Small intestine (tissue), 16 donors: ENCODE measurements at places on chromosomes 4 and X. TPM values are rescaled to one million over a fixed set of nuclear protein-coding genes. Genes with fewer than 3 reads are reported as not detected.

DNA sequence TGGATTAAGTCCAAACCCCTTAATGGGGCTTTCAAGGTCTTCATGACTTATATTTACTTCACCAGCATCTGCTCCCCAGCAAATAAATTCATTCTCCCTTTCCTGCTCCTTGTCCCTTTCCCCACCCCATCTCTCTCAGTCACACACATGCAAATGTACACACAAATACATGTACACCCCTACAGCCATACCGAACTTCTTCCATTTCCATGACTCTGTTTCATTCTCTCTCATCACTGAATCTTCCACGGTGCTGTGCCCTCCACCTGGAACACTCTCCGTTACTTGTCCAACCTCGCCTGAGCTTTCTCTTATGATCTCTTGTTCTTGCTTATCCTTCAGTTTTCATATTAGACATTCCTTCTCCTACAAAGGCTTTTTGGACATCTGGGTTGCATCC, 22.0 kb upstream of the RPA4 start:
- H3K27ac ChIP-seq, result no peak overlapping the region
- H3K4me3 ChIP-seq, result no peak overlapping the region
- no peaks in the 10 kb centered on the region for H3K27me3 ChIP-seq
- no peaks in the 10 kb centered on the region for H3K4me1 ChIP-seq
- H3K36me3 ChIP-seq, result no peaks in the 10 kb centered on the region

DNA sequence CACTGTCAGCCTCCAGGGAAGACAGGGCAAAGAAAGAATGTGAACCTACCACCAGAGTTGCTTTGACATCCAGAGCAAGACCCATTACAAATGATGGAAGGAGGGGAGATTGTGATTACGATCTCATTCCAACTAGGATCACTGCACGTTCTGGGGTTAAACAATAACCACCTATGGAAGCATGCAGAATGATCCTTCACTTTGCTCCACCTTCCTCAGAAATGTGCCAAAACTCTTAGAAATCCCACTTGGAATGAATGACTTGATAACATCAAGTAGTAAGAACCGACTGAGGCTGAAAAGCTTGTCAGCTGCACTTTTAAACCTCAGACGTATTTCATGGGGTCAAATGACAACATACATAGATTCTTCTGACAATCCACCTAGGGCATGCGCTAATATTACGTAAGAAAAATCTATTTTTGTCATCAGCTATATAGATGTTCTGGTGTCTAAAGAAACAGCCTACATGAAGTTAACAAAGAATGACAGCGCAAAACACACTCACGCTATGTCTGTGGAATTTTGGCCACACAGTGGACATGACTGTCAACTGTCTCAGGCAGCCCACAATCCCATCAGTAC, 3.5 kb upstream of the STS start:
- no peaks in the 10 kb centered on the region for H3K36me3 ChIP-seq
- H3K4me3 ChIP-seq, result no peak overlapping the region
- no peak overlapping the region for H3K27ac ChIP-seq
- no peaks in the 10 kb centered on the region for H3K27me3 ChIP-seq
- peaks cover 2% of the 10 kb centered on the region for H3K4me1 ChIP-seq

DNA sequence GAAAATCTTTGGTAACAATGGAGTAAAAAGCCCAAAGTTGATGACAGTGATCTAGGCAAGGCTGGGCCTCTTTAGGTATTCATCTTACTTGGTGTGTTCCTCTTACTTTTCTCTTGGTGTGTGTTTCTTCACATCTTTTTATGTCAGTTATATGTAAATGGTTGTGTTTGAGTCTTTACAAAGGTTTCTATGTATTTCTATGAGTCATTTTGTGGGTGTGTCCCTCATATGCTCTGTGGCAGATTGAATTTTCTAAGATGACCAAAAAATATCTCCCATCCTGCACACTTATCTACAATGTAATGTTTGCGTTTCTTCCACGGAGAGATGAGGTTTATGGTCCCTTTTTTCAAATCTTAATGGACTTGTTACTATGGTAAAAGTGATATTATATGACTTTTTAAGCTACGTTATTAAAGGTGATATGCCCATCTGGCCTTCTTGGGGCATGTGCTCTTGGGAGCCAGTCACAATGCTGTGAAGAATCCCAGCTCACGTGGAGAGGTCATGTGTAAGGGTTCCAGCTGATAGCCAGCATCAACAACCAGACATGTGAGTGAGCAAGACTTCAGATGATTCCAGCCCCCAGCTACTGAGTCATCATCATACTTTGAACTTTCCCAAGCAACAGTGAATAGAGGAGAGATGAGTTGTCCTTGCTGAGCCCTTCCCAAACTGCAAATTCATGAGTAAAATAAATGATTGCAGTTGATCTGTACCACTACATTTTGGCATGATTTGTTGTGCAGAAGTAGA, 126.9 kb downstream of the CBLL2 start:
- no peak overlapping the region for H3K4me3 ChIP-seq
- no peaks in the 10 kb centered on the region for H3K4me1 ChIP-seq

DNA sequence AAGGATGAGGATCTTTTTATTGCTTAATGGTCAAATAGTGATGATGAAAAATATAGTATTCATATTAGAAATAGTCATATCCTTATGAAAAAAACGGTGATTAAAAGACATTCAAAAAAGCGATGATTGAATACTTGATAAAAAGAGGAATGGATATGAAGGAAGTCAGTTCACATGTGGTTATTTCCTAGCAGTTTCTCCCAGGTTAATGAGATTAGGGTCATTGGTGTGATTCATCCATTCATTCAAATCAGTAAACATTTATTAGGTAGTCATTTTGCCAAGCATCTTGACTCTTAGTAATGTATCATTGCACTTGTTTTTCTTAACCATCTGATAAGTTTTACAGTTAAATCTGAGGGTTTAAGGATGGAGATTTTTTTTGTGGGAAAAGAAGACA, 294.1 kb downstream of the ARHGAP24 start:
- H3K4me3 ChIP-seq, result no peak overlapping the region
- no peak for DNase-seq
- no peaks in the 10 kb centered on the region for H3K4me1 ChIP-seq
- H3K27me3 ChIP-seq, result no peaks in the 10 kb centered on the region
- H3K36me3 ChIP-seq, result no peaks in the 10 kb centered on the region

DNA sequence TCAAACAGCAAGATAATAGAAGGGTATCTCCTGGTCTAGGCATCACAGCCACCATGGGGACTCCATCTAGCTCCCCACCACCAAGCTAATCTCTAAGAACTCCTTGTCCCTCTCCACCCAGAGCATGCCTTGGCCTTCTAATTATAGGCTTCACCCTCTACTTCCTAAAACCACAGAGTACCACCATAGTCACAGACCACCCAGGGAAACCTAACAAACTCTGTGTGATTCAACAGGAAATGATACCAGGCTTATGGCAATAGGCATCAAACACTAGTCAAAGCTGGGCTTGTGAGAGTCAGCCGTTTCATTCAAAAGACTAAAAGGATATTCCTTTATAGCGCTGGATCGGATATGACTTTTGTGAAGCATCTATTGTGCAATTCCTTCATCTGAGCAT, 91.5 kb upstream of the NALF2 start:
- H3K4me3 ChIP-seq, result no peak overlapping the region
- no peaks in the 10 kb centered on the region for H3K27me3 ChIP-seq
- H3K27ac ChIP-seq, result no peak overlapping the region
- H3K4me1 ChIP-seq, result no peaks in the 10 kb centered on the region
- no peaks in the 10 kb centered on the region for H3K36me3 ChIP-seq
- DNase-seq, result no peak

GRCh38 chrX:72478853-72479252, 93.8 kb downstream of the HDAC8 start:
- peaks cover 2% of the 10 kb centered on the region for H3K36me3 ChIP-seq
- peak; percentile 20 for DNase-seq

DNA sequence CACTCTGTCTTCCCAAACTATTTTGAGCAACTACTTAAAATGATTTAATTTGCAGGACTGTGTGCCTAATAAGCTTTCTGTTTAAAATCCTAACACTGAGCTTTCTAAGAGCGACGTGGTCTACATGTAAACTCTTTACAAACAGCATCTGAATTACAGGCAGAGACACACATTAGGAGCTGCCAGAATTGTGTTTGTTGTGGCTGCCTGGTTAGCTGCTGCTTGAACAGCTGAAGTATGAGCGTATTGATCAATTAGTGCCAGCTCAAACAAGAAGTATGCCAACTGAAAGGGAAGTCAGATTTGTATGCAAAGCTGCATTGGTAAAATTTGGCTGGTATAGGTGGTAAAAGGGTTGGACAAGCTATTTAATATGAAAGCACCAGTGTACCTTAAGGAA, 384.4 kb downstream of the PCDH7 start:
- H3K4me1 ChIP-seq, result no peaks in the 10 kb centered on the region
- no peak overlapping the region for H3K4me3 ChIP-seq
- H3K27me3 ChIP-seq, result no peaks in the 10 kb centered on the region

GRCh38 chrX:135328421-135329005, 19.2 kb downstream of the ETDC start:
- DNase-seq, result no peak
- no peaks in the 10 kb centered on the region for H3K36me3 ChIP-seq
- no peak overlapping the region for H3K27ac ChIP-seq
- no peak overlapping the region for H3K4me3 ChIP-seq
- no peaks in the 10 kb centered on the region for H3K27me3 ChIP-seq

GRCh38 chr4:1204828-1205585, 32.6 kb upstream of the SPON2 start:
- no peaks in the 10 kb centered on the region for H3K27me3 ChIP-seq
- peak; percentile 97 for DNase-seq
- H3K27ac ChIP-seq, result peak overlapping the region; percentile 58
- H3K4me1 ChIP-seq, result peaks cover 5% of the 10 kb centered on the region
- peak overlapping the region; percentile 30 for H3K4me3 ChIP-seq
- H3K36me3 ChIP-seq, result no peaks in the 10 kb centered on the region

DNA sequence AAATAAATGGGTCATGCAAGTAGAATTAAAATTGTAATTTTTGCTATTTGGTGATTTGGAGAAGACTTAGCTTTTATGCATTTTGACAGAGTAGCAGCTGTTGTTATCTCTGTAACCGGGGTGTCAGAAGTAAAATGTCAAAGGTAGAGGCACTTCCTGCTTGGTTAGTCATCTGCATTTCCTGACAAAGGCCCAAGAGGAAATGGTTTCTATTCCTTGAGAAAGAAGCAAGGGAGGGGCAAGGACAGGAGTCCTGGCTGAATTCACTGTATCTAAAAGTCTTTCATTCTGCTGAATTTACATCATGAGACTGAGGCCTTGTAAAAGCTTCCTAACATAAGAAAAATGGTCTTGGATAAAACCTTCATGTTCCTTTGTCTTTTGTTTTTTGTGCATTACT, 550.9 kb upstream of the BOD1L1 start:
- H3K4me1 ChIP-seq, result peaks cover 12% of the 10 kb centered on the region
- DNase-seq, result peak; percentile 59
- H3K27me3 ChIP-seq, result no peaks in the 10 kb centered on the region
- H3K27ac ChIP-seq, result no peak overlapping the region
- no peak overlapping the region for H3K4me3 ChIP-seq

GRCh38 chrX:149903889-149904748, 23.1 kb downstream of the MAGEA8 start:
- H3K27ac ChIP-seq, result no peak overlapping the region
- no peaks in the 10 kb centered on the region for H3K36me3 ChIP-seq
- no peaks in the 10 kb centered on the region for H3K27me3 ChIP-seq

GRCh38 chr4:75745161-75745560, 20.8 kb downstream of the USO1 start:
- no peaks in the 10 kb centered on the region for H3K4me1 ChIP-seq
- H3K36me3 ChIP-seq, result peaks cover 3% of the 10 kb centered on the region

- no peak overlapping the region for H3K27ac ChIP-seq
- no peak for DNase-seq
- H3K4me1 ChIP-seq, result no peaks in the 10 kb centered on the region
- H3K36me3 ChIP-seq, result no peaks in the 10 kb centered on the region
Measured at GRCh38 chrX:118928151-118928550, 46.3 kb upstream of the LONRF3 start.

DNA sequence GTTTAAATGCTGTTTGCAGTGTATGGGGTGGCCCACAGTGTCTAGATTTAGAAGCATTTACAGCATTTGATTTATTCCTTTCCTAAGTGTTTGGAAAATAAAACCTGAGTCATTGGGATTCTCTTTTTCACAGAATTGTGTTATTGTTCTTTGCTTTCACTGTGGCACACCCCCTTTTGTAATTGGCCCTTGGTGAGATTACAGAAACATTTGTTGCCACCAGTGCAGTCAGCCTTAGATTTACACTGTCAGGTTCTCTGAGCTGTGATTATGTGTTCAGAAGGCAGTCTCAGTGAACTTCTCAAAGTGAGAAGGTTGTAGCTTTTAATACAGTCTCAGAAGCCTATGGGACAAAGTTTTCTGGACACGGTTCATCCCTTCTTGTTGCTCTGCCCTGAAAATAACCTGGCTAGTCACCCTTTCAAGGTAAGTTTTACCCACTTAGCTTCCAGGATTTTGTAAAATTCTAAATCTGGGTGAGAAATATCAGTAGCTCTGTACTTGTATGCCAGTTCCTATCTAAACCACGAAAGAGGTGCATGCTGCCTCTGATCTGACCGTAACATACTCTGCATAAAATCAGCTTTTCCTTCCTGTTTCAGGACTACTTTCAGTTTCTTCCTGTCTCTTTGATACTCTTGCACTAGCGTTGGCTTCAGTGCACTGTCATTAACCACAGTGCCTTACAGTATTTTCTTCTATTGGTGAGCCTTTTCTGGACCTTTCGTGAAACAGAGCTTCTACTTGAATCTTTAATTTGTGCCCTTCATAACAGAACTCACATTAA, 12.6 kb downstream of the RUFY3 start:
- peaks cover 15% of the 10 kb centered on the region for H3K4me1 ChIP-seq
- DNase-seq, result peak; percentile 78
- no peaks in the 10 kb centered on the region for H3K27me3 ChIP-seq
- peak overlapping the region; percentile 31 for H3K4me3 ChIP-seq

DNA sequence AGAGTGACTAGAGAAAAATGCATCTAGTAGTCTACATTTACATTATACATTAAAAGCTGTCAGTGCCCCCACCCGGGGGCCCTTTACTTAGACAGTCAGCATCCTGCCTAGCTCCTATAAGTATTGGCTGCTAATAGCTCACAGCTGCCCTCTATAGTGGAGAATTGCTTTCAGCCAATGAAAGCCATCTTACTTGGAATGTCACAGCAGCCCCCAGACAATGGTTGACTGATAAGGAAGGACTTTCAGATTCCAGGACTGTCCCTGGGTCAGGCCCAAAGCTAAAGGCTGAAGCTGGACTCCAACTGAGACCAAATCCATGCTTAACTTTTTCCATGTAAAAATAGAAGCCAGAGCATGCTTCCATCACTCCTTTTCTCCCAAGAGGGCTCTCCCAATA, 196.9 kb downstream of the ANKRD50 start:
- no peak overlapping the region for H3K4me3 ChIP-seq
- no peak overlapping the region for H3K27ac ChIP-seq
- H3K27me3 ChIP-seq, result no peaks in the 10 kb centered on the region
- H3K36me3 ChIP-seq, result no peaks in the 10 kb centered on the region
- no peaks in the 10 kb centered on the region for H3K4me1 ChIP-seq

- no peaks in the 10 kb centered on the region for H3K36me3 ChIP-seq
- no peak overlapping the region for H3K4me3 ChIP-seq
- no peaks in the 10 kb centered on the region for H3K4me1 ChIP-seq
Measured at GRCh38 chr4:150497612-150498011, 84.3 kb upstream of the MAB21L2 start.

- H3K36me3 ChIP-seq, result no peaks in the 10 kb centered on the region
- no peak overlapping the region for H3K4me3 ChIP-seq
- DNase-seq, result peak; percentile 31
- peaks cover 2% of the 10 kb centered on the region for H3K4me1 ChIP-seq
- no peaks in the 10 kb centered on the region for H3K27me3 ChIP-seq
Measured at GRCh38 chrX:106397788-106398538, 213.8 kb upstream of the RADX start.

Gene RAPGEF2
- 13.5 TPM for polyA plus RNA-seq

Gene BTK
- 4.9 TPM for polyA plus RNA-seq

Gene TLR10
- polyA plus RNA-seq, result not detected

Gene GDPD2
- 7.9 TPM for polyA plus RNA-seq

Gene IDH3G
- polyA plus RNA-seq, result 80.0 TPM

Gene UTP3
- 22.1 TPM for polyA plus RNA-seq

Gene CXorf38
- polyA plus RNA-seq, result 10.3 TPM

Gene CTAG1A
- not detected for polyA plus RNA-seq
